ENCODE measurements at places on chromosomes 4 and X. TPM values are rescaled to one million over a fixed set of nuclear protein-coding genes. Genes with fewer than 3 reads are reported as not detected.

Gene USP51
- 1.9 TPM for total RNA-seq

Gene GYG2
- total RNA-seq: 2.5 TPM

Gene SYTL5
- total RNA-seq: not detected

Gene P2RY10
- total RNA-seq: not detected

Gene TSPAN7
- total RNA-seq: 0.49 TPM

Gene BTK
- total RNA-seq: not detected

Gene DRD5
- total RNA-seq: not detected

Gene GLRA3
- total RNA-seq: not detected

Gene FGFBP1
- total RNA-seq: not detected

Gene PAGE4
- total RNA-seq: not detected

Gene TLR8
- not detected for total RNA-seq

Gene IL15
- 1.8 TPM for total RNA-seq

Gene NXF2
- total RNA-seq: not detected

Gene DGKK
- total RNA-seq: not detected

Gene CSN2
- total RNA-seq: not detected

Gene NHSL2
- 1.8 TPM for total RNA-seq

Gene TMPRSS11A
- total RNA-seq: not detected

Gene BTC
- total RNA-seq: not detected

Gene CSN1S1
- not detected for total RNA-seq

Gene UCP1
- total RNA-seq: not detected

Gene SPANXC
- not detected for total RNA-seq

Gene TLR7
- total RNA-seq: not detected

Gene SCARB2
- total RNA-seq: 194 TPM

Gene SFRP2
- not detected for total RNA-seq

Gene FGF13
- not detected for total RNA-seq

Gene ADH1A
- not detected for total RNA-seq

Gene KLF8
- 2.4 TPM for total RNA-seq

Gene RGS12
- 8.5 TPM for total RNA-seq

Gene MAP3K15
- total RNA-seq: not detected

Gene ARX
- total RNA-seq: not detected

Gene DSPP
- total RNA-seq: not detected

Gene HSFX3
- total RNA-seq: not detected

Gene TRAM1L1
- 1.3 TPM for total RNA-seq

Gene CT45A10
- total RNA-seq: not detected

Gene INTS6L
- total RNA-seq: 2.4 TPM
